ENCODE measurements at places on chromosomes 5 and 9.

- DNase-seq = no peak
Observed at GRCh38 chr5:56522960-56523359, 289.8 kb upstream of the ANKRD55 start.

DNA sequence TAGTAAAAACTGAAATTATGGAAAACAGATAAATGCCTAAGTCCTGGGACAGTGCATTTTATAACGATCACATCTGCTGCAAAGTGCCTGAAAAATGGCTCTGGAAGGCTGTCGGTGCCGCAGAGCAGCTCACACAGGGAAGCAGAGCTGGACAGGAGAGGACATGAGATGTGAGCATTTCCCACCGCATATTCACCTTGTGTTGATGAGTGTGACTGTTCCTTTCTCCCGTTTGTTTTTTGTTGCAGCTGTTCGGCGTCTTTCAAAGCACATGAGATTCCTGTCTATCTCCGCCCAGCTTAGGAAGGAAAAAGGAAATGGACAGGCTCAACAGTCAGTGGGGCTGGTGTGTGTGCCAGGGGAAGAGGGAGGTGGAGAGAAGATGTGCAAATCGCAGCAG lies 164.9 kb upstream of the SEMA6A start:
- DNase-seq = no peak

GRCh38 chr5:74865256-74865803 lies 857 bp downstream of the FAM169A start:
- DNase-seq = no peak

GRCh38 chr9:92669527-92669889 lies 423 bp downstream of the IPPK start:
- DNase-seq = peak; percentile 68

DNA sequence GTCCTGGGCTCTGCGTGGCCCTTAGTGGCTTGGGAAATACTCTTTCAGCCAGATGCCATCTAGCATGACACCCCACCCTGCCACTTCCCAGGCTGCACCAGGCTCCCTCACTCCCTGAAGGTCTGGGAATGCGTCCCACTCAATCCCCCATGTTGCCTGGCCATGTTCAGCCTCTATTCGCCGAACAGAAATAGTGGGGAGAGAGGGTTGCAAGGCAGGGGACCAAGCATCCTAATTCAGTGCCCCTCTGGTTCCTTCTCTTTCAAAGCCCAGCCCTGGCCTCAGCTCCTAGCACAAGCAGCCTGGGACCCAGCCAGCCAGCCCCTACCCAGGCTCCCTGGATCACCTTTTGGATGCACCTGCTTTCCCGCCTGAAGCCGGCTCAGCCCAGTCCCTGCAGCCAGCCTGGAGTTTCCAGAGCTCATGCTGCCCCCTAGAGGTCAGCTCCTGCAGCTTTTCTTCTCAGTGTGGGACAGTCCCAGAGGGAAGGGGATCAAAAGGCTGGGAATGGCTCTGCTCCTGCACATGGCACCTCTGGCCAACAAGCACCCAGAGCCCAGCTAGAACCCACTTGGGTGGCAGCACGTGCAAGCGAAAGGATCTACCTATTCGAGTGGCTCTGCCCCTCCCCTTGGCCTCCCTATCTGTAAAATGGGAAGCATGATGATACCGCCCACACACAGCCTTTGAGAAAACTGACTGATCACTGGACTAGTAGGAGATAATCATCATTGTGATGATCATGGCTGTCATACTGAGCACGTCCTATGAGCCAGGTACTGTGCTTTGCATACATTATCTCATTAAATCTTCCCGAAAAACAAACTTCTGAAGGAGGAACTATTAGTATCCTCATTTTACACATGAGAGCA lies 48.7 kb upstream of the C5orf58 start:
- DNase-seq = peak; percentile 20

DNA sequence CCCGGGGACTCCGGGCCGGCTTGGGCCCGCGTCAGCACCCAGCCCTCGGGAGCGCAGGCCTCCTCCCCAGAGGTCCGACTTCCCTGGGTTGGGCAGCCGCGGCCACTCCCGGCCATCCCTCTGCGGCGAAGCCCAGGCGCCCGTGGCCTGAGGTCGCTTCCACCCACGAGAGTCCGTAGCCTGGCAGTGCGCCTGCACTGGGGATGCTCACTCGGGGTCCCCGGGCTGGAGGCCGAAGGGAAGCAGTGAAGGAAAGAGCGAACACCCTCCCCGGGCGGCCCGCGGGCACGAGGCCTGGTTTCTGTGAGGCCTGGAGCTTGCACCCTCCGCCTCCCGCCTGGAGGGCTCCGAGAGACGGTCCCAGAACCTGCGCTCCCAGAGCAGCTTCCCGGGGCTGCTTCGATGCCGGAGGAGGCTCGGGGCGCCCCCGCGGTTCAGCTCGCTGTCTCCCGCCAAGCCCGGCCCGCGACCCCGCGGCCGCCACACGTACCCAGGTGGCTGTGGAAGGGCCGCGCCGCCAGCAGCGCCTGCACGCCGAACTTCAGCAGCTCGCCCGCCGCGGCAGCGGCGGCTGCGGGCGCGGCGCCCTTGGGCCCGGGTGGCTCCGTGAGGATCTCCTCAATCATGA lies 607 bp downstream of the BARX1 start:
- DNase-seq = no peak

DNA sequence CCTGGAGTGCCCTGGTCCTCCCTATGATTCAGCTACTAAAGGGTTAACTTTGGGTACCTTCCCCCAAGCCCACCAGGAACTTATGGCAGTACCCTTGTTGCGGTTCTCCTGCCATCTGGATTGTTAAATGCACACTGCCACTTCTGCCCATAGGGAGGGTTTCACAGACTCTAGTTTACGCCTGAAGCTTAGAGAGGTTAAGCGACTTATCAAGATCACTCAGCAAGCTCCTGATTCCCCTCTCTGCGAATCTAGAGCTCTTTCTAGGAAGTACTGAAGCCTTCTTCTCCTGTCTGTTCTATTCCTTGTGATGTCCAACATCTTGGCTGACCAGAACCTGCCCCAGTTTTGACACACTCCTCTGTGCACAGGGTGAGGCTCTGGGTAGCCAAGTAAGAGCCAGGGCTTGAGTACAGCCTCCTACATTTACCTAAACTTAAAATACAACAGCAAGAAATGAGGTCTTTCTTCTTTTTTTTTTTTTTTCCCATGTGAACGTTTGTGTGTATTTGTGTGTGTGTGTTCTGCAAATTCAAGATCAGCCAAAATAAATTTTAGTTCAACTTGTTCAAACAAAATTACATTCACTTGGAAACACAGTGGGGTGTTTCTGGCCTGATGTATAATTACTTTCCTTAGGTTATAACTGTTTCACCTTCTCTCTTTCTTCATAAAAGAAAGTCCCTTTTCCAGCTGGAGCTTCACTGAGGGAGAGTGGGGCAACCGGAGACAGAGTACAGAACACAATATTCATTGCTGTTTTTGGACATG lies 28.7 kb upstream of the KLF4 start:
- no peak for DNase-seq

- peak; percentile 58 for DNase-seq
Observed at GRCh38 chr9:21030389-21031035, 928 bp downstream of the HACD4 start.

DNA sequence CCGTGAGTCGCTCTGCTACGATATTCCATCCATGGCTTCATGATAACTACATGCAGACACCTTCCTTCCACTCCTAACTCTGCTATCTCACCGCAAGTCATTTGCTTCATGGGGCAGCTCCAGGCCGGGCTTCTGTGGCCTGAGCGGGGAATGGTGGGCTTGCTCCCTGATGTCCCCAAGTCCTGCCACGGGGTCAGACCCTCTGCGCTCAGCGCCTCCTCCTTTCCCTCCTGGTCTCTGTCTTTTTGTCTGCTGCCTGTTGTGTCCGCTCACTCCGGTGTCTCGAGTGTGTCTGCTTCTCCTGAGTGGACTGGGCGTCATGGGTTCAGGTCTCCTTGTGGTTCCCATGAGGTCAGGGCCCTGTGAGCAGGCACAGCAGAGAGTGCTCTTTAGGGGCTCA lies 139.6 kb downstream of the CACNA1B start:
- DNase-seq = no peak

DNA sequence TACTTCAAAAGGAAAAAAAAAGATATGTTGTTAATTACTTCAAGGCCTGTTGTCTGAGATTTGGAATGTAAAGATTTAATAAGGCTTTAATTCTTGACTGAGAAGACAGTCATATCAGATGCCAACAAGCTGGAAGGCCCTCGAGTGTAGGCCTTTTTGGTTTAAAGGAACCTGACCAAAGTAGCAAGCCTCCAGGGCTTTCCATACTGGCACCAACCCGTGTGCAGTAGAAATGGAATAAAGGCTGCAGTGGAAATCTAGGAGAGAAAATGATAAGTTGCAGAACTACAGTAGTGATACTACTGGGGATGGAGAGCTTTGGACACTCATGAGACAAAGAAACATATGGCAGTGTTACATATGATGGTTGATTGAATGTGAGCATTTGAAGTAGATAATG lies 358.0 kb downstream of the TAF11L14 start:
- DNase-seq = no peak

DNA sequence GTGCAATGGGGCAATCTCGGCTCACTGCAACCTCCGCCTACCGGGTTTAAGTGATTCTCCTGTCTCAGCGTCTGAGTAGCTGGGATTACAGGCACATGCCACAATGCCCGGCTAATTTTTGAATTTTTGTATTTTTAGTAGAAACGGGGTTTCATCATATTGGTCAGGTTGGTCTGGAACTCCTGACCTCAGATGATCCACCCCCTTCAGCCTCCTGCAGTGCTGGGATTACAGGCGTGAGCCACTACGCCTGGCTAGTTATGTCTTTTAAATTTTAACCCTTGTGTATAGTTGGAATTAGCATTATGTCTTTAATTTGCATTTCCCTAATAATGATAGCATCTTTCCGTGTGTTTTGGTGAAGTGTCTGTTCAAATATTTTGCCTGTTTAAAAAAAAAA lies 11.5 kb downstream of the GPBP1 start:
- DNase-seq = no peak

DNA sequence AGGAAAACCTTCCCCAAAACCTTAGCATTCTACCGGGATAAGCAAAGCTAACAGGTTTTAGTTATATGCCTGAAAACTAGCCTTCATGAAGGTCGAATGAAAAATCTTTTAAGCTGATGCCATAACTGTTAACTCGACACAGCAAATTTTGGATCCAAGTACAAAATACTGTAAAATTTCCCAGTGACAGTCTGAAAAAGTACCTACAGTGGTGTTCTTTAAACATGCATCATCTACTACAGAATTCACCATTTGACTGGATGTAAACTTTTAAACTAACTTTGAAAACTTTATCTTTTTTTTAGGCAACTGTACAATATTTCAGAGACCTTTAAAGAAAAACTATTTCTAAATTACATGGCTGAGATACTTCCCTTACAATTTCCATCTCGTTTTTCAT lies 791 bp downstream of the RAPGEF6 start:
- DNase-seq = no peak

DNA sequence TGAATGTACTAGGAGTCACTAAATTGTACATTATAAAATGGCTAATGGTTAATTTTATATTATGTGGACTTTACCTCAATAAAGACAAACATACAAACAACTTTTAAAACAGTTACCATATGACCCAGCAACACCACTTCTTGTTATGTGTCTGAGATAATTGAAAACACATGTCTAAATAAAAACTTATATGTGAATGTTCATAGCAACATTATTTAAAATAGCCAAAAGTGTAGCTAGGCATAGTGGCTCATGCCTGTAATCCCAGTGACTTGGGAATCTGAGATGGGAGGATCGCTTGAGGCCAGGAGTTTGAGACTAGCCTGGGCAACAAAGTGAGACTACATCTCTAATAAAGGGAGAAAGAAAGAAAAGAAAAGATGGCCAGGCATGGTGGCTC lies 22.9 kb downstream of the SLC35A4 start:
- no peak for DNase-seq

- no peak for DNase-seq
Observed at GRCh38 chr9:20984506-20984905, 46.9 kb downstream of the HACD4 start.

DNA sequence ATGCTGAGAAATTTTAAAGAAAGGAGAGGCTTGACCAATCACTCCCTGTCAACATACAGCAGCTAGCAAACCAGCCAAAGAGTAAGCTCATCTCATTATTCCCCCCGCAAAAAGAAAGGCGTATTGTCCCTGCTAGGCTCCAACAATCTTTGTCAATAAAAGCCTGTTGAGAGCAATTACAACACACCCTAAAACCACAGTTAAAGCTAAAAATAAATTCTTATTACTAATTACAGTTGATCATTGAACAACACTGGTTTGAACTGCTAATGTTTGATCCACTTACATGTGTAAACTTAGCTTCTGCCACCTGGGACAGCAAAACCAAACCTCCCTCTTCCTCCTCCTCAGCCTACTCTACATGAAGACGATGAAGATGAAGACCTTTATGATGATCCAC lies 151.2 kb downstream of the TSSK1B start:
- DNase-seq = no peak

GRCh38 chr9:121301881-121302286 lies 33.9 kb downstream of the GSN start:
- no peak for DNase-seq

DNA sequence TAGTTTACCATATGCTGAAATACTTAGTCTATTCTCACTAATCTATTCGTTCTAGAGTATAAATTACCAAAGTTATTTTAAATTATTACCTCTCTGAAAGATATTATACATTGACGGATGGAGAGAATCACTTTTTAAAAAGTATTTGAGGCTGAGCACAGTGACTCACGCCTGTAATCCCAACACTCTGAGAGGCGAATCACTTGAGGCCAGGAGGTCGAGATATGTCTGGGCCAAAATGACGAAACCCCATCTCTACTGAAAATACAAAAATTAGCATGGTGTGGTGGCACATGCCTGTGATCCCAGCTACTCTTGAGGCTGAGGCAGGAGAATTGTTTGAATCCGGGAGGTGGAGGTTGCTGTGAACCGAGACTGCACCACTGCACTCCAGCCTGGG lies 64.0 kb upstream of the SPATA31C2 start:
- no peak for DNase-seq

DNA sequence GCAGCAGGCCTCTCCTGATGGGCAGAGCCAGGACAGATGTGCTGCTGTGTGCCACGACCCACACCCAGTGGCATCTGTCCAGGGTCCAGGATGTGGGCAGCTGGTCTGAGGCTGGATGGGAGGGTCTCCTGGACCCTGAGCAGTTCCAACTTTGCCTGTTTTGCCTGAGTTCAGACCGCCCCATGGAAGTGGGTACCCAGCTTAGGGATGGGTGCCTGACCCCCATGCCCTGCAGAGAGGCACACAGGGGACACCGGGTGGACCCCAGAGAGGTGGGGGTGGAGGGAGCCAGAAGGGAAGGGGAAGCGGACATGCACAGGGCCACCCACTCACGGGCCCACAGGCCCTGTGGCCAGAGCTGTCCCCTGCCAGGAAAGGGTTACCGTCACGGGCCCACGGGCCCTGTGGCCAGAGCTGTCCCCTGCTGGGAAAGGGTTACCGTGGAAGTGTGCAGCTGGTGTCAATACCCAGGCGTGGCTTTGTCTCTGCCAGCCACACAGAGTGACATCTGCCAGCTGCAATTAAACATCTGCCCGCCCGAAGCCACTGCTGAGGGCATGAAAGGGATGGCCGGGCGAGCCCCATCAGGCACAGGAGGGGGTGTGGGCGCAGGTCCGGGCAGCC lies 50.0 kb downstream of the NACC2 start:
- DNase-seq = no peak

- no peak for DNase-seq
Observed at GRCh38 chr9:90100014-90100413, 495.2 kb downstream of the GADD45G start.

Data from natural killer cell (primary cell).